ENCODE measurements at places on chromosomes 16 and 17.

DNA sequence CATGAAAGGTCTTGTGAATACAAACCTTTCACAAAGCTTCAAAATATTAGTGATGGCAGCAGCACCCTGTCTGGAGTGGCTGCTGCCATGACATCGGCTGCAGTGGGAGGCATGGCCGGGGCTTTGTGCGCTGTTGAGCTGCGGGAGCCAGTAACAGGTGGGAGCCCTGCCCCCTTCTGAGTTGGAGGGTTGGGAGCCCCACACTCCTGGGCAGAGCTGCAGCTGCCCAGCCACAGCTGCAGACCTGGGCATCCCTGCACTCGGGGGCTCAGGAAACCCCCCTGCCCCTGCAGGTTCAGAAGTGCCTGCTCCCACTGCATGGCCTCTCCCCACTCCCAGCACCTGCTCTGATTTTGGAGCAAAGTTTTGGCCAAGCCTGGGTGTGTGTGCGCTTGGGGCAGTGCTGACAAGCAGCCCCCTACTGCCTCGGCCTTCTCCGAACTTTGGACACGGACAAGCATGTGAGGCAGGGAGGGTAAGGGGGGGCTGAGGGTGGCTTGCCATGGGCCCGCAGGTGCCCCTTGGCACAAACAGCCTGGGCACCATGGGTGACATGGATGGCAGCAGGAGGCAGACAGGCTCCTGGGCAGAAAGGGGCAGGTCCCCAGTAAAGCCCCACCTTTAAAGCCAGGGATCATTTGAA, 42.7 kb downstream of the IST1 start:
- no peak for DNase-seq

DNA sequence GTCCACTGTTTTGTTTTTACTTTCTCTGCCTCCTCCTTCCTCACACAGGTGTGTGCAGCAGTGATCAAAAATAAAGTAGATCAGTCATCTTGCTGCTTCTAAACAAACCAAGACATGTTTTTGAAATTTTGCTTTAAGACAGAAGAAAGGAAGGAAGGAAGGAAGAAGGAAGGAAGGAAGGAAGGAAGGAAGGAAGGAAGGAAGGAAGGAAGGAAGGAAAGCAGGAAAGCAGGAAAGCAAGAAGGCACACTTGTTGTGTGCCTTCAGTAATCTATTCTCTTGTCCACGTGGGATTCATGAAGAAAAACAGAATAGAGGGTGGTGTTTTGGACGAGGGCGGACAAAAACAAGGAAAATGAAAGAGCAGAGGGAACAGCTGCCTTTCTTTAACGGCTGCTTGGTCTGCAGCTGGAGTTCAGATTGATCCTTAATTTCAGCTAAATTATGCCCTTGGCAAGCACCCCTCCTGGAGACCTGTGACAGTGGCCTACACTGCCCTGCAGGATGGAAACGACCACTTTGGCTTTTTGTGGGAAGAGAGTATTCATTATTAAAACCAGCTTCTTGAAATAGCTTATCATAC, 188.5 kb upstream of the IRX3 start:
- DNase-seq, result no peak

- DNase-seq, result no peak
Measured at GRCh38 chr16:72036098-72036497, 18.2 kb upstream of the HP start.

DNA sequence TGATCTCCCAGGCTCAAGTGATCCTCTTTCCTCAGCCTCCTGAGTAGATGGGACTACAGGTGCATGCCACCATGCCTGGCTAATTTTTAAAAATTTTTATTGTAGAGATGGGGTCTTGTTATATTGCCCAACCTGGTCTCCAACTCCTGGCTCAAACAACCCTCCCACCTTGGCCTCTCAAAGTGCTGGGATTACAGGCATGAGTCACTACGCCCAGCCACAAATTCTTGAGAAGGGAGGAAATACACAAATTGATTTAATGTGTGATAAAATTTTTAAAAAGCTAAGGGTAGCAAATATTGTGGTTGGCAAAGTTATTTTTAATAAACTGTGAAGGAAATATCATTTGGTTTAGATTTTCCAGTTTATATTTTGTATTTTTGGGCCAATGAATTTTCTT, 9.6 kb downstream of the ITGAD start:
- DNase-seq, result no peak

DNA sequence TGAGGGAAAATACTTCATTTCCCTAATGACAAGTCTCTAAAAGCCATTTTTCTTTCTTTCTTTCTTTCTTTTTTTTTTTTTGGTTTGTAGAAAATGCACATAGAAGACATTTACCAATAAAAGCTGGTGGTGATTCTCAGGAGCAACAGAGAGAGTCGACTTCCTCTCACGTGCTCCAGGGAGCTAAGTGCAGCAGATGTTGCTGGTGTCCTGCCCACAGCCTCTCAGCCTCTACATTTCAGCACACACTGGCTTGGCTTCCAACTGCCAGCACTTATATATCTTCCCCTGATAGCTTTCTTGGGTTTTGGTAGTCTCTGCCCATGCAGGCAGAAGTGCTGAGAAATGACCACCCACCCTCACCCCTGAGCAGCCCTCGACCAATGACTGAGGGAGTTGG, 58.4 kb upstream of the MARCHF10 start:
- no peak for DNase-seq

DNA sequence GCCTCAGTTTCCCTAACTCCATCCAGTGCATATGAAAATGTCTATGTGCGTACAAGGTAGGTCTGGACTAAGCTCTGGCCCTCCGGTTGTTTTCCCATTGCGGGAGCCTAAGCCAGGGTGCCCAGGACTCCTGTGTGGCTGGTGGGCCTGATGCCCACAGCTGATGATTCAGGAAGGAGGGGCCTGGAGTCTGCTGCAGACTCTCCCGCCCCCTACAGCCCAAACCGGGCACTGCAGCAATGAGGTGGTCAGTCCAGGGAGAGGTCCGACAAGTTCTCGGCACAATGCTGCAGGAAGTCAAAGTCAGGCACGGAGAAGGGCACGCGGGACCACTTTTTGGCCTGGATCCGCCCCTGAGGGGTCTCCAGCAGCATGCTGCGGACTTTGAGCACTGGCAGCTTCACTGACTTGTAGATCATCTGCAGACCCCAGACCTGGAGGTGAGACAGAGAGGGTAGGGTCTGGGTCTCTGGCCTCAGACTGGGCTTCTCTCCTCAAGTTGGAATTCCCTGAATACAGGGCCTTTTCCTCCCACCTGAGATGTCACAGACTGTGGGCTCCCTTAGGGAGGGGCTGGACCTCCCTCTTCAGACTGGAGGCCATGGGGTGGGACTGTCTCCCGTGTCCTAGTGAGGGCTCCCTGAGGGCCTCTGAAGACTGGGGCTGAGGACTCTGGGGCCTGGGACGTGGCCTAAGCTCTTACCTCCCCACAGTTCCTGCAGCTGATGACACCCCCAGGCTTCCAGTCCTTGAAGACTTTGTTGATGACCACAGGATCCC, 3.4 kb upstream of the ZNF385C start:
- peak; percentile 70 for DNase-seq

GRCh38 chr17:38619937-38620550, 14.3 kb upstream of the SRCIN1 start:
- DNase-seq, result no peak

DNA sequence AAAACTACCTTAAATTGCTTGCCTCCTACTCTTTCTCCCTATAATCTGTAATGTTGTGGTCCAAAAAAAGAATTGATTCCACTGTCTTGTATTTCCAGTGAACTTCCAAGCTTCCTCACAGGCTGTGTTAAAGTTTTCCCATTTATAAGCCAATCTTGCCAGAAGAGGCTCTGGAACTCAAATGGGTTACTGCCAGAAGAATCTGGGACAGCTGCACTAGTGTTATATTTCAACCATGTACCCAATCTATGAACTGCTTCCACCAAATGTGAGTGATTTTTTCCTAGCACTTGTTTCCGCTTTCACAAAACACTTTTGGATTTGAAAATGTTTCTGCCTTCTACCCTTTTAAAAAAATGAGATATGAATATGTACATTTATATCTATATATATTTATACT, 1.8 kb downstream of the CCDC43 start:
- DNase-seq, result no peak

GRCh38 chr17:18182978-18183333, 672 bp upstream of the ALKBH5 start:
- DNase-seq, result peak; percentile 81

GRCh38 chr17:43784068-43784467, 3.8 kb downstream of the CFAP97D1 start:
- DNase-seq, result no peak

- no peak for DNase-seq
Measured at GRCh38 chr17:56919717-56920116, 5.9 kb upstream of the TRIM25 start.

GRCh38 chr16:8768692-8769091, 28.7 kb downstream of the TMEM186 start:
- DNase-seq, result no peak

- no peak for DNase-seq
Measured at GRCh38 chr17:2083613-2084035, 28.7 kb downstream of the HIC1 start.

All from activated T-cell treated with anti-CD3 and anti-CD28 coated beads, Interleukin-2, amount 50 U/mL, for 1 hour (primary cell).